ENCODE measurements at places on chromosomes 3 and 15.

DNA sequence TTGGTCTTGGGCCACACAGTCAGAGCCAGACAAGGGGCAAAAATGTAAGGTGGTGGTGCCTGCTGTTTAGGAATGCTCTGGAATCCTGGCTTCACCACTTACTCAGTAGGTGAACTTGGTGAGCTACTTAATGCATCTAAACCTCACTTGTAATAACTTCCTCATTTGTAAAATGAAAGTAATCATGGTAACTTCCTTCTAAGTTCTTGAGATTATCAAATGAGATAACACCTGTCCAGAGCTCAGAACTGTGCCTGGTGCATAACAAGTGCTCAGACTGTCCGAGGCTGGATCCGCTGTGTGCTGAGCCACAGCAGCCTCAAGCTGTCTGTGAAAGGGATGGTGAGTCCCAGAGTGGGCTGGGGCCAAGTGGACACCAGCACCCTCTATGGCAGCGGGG is 62.8 kb upstream of the KY start:
- DNase-seq: no peak

DNA sequence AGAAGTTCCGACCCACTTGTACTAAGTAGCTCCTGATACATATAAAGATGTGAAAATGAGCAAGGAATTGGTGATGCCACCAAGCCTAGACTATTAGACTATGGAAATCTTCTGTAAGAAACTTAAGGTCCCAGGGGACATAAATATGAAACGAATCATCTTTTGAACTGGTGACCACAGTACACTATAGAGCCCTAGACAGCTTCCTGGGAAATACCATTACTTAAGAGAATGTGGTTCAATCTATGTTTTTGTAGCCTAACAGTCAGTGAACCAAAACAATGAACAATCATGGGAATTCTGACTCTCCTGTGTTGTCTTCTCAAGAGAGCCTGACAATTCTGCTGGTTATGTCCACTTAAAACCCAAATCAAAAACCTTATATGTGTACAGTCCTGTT is 191.6 kb downstream of the GREM1 start:
- peak; percentile 79 for DNase-seq

- no peak for DNase-seq
These were observed 189.2 kb downstream of the DTWD1 start for GRCh38 chr15:49809894-49810609.

GRCh38 chr3:40267937-40268724 is 41.4 kb upstream of the EIF1B start:
- no peak for DNase-seq

DNA sequence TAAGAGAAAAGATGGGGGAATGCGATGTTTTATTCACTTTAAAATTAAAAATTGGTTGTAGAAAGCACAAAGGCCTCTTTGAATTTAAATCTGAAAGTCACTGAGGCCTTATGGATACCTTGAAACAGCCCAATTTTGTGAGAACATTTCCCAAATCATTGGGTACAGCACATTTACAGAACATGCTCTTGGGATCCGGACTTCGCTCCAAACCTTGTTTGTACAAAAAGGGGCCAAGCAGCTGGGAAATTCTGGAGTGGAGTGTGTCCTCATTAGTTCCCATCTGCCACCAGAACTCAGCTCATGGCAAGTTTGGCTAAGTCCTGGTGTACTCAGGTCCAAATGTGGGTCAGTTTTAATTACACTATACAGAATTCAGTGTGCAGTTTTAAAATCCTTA is 254.2 kb downstream of the ZBTB20 start:
- DNase-seq: no peak

GRCh38 chr3:59593380-59593779 is 543.6 kb upstream of the CFAP20DC start:
- DNase-seq: no peak

DNA sequence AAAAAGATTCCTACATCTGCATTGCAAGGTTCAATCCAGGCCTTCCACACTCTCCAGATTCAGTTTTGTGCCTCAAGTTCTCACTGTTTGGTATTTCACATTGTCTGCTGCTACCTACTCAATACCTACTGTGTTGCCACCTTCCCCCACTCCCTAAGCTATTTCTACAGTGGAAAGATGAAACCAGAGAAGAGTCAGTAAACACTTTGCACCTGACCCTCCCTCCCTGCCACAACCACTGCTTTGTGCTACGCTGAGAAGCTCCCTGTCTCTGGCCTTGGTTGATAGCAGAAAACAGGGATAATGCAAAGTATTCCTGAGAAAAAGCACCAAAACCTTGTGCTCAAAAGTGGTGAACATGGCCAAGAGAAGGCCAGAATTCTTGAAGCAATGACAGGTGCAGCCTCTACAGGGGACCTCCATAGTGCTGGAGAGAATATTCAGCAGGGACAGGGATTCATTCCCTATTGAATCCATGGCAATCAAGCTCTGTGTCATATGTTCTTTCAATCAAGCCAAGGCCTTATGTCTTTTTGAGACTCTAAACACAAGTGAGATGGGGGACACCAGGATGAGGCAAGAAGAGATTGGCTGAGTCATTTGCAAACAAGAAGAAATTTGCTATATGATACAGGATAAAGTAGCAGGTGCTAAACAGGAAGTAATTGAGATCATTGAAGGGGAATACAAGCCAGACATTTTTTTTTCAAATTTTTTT is 83.5 kb upstream of the LIPC start:
- DNase-seq: no peak

GRCh38 chr3:67296039-67296892 is 298.2 kb downstream of the KBTBD8 start:
- DNase-seq: no peak

- no peak for DNase-seq
These were observed 59.4 kb downstream of the CMSS1 start for GRCh38 chr3:99877031-99877579.

DNA sequence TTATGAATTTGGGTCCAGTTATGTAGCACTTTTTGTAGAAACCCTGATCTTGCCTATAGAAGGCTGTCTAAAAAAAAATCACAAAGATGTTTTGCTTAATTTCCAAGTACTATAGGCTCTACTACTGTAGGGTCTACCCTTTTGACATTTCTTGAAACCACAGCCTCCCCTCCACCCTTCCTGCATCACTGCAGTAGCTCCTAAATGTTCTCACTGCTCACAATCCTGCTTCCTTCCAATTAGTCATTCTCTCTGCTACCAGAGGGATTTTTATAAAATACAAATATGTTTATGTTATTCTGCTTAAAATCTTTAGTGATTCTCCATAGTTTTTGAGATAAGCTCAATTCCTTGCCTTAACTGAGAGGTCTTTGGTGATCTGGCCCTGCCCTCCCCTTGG is 114.0 kb downstream of the CYP19A1 start:
- no peak for DNase-seq
